ENCODE measurements at places on chromosomes 5 and 9.

- DNase-seq, result no peak
Measured at GRCh38 chr5:73131711-73132425, 11.5 kb downstream of the TMEM171 start.

GRCh38 chr9:136725612-136726011, 13.2 kb downstream of the DIPK1B start:
- DNase-seq, result no peak

GRCh38 chr9:76257311-76257710, 136.9 kb downstream of the RFK start:
- no peak for DNase-seq

DNA sequence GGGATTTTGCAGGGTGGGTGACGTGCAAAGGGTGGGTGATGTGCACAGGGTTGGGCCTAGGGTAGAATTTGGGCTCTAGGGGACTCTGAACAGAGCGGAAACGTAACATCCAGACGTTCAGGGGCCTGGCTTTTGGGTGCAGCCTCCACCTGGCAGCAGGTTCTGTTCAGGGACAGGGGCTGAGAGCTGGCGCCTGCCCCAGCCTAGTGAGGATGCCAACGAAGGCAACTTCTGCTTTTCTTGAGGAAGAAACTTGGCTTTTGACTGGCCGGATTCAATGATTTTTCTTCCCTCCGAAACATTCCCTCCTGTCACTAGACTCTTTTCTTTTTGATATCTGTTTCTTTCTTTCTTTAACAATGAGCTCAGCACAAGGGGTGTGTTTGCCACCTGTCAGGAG, 38.6 kb upstream of the SLC6A19 start:
- DNase-seq, result no peak

- no peak for DNase-seq
Measured at GRCh38 chr9:117992006-117992405, 287.8 kb downstream of the TLR4 start.

DNA sequence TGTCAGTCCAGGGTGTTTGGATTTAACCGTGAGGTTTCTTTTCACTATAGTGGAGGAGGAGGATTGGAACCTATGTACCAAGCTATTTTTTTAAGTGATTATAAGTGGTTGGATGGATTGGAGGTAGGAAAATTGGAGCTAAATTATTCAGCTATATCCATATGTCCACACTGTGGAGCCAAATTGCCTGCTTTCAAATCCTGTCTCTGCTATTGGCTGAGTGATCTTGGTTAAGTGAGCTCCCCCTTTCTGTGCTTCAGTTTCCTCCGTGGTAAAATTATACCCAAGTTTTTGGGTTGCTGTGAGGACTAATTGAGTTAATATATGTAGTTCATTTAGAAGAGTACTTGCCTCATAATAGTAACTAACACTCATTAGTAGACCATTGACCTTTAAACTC, 2.5 kb downstream of the CENPP start:
- DNase-seq, result no peak

Measured in stimulated activated CD8-positive, alpha-beta memory T cell treated with anti-CD3 and anti-CD28 coated beads, Interleukin-7, amount 100 ng/mL, for 48 hours (primary cell).